ENCODE measurements at places on chromosomes 3 and 15.
A peak's percentile ranks its signal among the peaks of the same experiment; 100 is the strongest.

- no peak for DNase-seq
- H3K4me3 ChIP-seq = no peak overlapping the region
- H3K4me1 ChIP-seq = no peaks in the 10 kb centered on the region
- no peak overlapping the region for H3K27ac ChIP-seq
- H3K27me3 ChIP-seq = no peaks in the 10 kb centered on the region
Observed at GRCh38 chr3:99167071-99167470, 265.6 kb upstream of the DCBLD2 start.

GRCh38 chr3:184228376-184229137, 828 bp upstream of the VWA5B2 start:
- no peak overlapping the region for H3K27ac ChIP-seq
- no peaks in the 10 kb centered on the region for H3K4me1 ChIP-seq
- peak; percentile 56 for DNase-seq
- peaks cover 91% of the 10 kb centered on the region for H3K27me3 ChIP-seq
- H3K36me3 ChIP-seq = no peaks in the 10 kb centered on the region
- no peak overlapping the region for H3K4me3 ChIP-seq

GRCh38 chr3:33831053-33831452, 32.6 kb downstream of the PDCD6IP start:
- no peak overlapping the region for H3K27ac ChIP-seq
- no peaks in the 10 kb centered on the region for H3K27me3 ChIP-seq
- no peak for DNase-seq
- no peaks in the 10 kb centered on the region for H3K4me1 ChIP-seq
- no peak overlapping the region for H3K4me3 ChIP-seq

GRCh38 chr3:62187022-62187431, 186.3 kb downstream of the FEZF2 start:
- H3K4me3 ChIP-seq = no peak overlapping the region
- H3K36me3 ChIP-seq = peaks cover 13% of the 10 kb centered on the region
- peak; percentile 67 for DNase-seq
- H3K27ac ChIP-seq = no peak overlapping the region

DNA sequence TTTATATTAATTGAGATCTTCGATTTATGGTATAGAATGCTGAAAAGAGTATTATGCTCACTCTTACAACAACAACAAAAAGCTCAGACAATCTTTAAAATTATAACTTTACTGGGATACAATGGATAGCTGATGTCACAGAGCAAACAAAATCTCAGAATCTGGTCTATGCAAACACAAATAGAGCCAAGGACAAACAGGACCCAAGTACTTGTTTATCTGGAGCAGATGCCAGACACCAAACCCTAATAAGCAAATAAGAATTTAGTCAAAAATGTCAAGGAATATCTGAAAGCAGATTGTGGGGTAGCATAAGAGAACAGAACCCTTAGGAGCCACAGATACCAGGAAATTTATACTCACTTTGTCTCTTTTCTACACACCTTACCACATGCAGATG, 302.2 kb downstream of the CGGBP1 start:
- no peak overlapping the region for H3K4me3 ChIP-seq
- DNase-seq = no peak
- H3K4me1 ChIP-seq = no peaks in the 10 kb centered on the region
- no peaks in the 10 kb centered on the region for H3K36me3 ChIP-seq
- no peaks in the 10 kb centered on the region for H3K27me3 ChIP-seq
- no peak overlapping the region for H3K27ac ChIP-seq

- no peaks in the 10 kb centered on the region for H3K36me3 ChIP-seq
- H3K27ac ChIP-seq = no peak overlapping the region
- no peak overlapping the region for H3K4me3 ChIP-seq
- peak; percentile 89 for DNase-seq
- H3K4me1 ChIP-seq = no peaks in the 10 kb centered on the region
- no peaks in the 10 kb centered on the region for H3K27me3 ChIP-seq
Observed at GRCh38 chr3:87145553-87145952, 81.6 kb upstream of the CHMP2B start.

DNA sequence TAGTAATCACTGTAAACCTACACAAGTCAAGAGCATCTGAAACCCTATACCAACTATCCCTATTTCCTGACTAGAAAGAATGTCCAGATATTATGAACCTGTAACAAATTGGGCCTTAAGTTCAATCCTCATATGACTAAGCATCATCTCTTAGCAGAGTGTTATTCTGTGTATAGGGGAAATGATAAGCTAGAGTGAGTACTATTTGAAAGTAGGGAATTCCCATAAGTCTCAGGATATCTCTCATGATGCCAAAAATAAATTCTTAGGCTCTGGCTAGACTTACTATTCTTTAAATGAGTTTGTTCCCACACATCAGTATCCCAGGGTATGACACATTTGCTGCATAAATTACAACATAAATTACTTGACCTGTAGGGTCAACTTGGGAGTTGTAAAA, 15.3 kb downstream of the MRPL47 start:
- no peak overlapping the region for H3K4me3 ChIP-seq
- H3K4me1 ChIP-seq = peaks cover 10% of the 10 kb centered on the region
- no peak for DNase-seq
- H3K27ac ChIP-seq = no peak overlapping the region

GRCh38 chr3:78937475-78937874, 830.3 kb downstream of the ROBO1 start:
- H3K27ac ChIP-seq = no peak overlapping the region
- no peaks in the 10 kb centered on the region for H3K4me1 ChIP-seq
- no peak for DNase-seq
- H3K27me3 ChIP-seq = no peaks in the 10 kb centered on the region
- H3K4me3 ChIP-seq = no peak overlapping the region

GRCh38 chr3:146505516-146505915, 36.2 kb upstream of the PLSCR2 start:
- H3K27me3 ChIP-seq = no peaks in the 10 kb centered on the region
- DNase-seq = no peak
- H3K4me3 ChIP-seq = no peak overlapping the region
- H3K27ac ChIP-seq = no peak overlapping the region
- H3K4me1 ChIP-seq = peaks cover 14% of the 10 kb centered on the region
- no peaks in the 10 kb centered on the region for H3K36me3 ChIP-seq

GRCh38 chr3:129116482-129116946, 5.1 kb downstream of the RAB43 start:
- DNase-seq = peak; percentile 64
- H3K36me3 ChIP-seq = peaks cover 20% of the 10 kb centered on the region
- H3K4me3 ChIP-seq = peak overlapping the region; percentile 62
- H3K4me1 ChIP-seq = peaks cover 18% of the 10 kb centered on the region
- H3K27me3 ChIP-seq = no peaks in the 10 kb centered on the region
- H3K27ac ChIP-seq = no peak overlapping the region

GRCh38 chr15:94290730-94291129, 59.4 kb downstream of the MCTP2 start:
- H3K4me3 ChIP-seq = no peak overlapping the region
- H3K36me3 ChIP-seq = no peaks in the 10 kb centered on the region
- no peaks in the 10 kb centered on the region for H3K27me3 ChIP-seq

DNA sequence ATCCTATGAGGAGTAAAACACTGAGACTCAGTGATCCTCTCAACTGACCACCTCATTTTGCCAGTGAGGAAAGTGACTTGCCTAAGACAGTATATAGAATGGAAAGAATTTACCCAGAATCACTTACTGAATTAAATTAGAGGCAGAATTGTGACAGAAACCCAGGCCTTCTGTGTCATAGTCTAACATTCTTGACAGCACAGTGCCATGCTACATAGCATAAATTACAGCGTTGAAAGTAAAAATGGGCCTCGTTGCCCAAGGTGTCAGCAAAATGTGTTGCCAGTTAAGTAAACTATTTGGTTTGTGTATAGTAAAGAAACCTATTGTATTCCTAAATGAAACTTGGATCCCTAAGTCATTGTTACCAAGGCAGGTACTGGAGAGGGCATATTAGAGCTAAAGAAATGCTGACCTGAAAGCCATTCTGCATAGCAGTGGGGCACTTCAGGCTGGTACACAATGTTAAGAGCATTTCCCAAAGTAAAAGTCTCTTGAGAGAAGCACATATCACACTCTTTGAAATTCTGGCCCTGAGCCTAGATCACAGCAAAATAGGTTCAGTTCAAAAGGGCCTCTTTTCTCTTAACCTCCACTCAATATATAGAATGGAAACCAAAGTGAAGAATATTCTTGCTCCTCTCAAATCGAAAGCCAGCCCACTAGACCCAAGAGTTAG, 53.8 kb downstream of the HMG20A start:
- peaks cover 64% of the 10 kb centered on the region for H3K36me3 ChIP-seq
- no peak overlapping the region for H3K4me3 ChIP-seq
- no peak for DNase-seq
- H3K27me3 ChIP-seq = no peaks in the 10 kb centered on the region

GRCh38 chr3:102026656-102027055, 177.3 kb downstream of the NFKBIZ start:
- DNase-seq = no peak
- peaks cover 47% of the 10 kb centered on the region for H3K27me3 ChIP-seq
- no peak overlapping the region for H3K27ac ChIP-seq
- H3K4me1 ChIP-seq = no peaks in the 10 kb centered on the region
- no peak overlapping the region for H3K4me3 ChIP-seq

GRCh38 chr3:48068886-48069285, 52.7 kb upstream of the MAP4 start:
- no peak for DNase-seq
- H3K4me3 ChIP-seq = no peak overlapping the region
- no peak overlapping the region for H3K27ac ChIP-seq
- no peaks in the 10 kb centered on the region for H3K4me1 ChIP-seq
- peaks cover 39% of the 10 kb centered on the region for H3K36me3 ChIP-seq

- no peaks in the 10 kb centered on the region for H3K27me3 ChIP-seq
- H3K4me1 ChIP-seq = no peaks in the 10 kb centered on the region
- no peak overlapping the region for H3K27ac ChIP-seq
- H3K36me3 ChIP-seq = peaks cover 54% of the 10 kb centered on the region
- DNase-seq = no peak
Observed at GRCh38 chr15:43774062-43774461, 2.7 kb downstream of the ELL3 start.

DNA sequence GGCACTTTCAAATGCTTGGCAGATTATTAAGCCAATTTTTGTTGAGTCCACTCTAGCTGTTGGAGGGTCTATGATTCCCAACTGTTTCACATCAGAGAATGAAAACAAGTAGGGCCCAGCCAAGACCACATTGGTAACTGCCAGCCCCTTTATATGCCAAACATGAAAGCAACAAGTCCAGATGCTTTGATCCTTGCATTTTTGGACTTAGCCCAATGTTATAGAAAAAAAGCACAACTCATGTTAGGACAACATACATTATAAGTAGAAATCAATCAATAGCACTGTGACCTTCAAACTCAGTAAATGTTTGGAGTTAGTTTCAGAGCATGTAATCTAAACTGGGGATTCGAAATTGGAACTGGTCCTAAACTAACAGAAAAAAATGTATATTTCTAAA, 674.7 kb downstream of the MECOM start:
- no peaks in the 10 kb centered on the region for H3K4me1 ChIP-seq
- H3K36me3 ChIP-seq = no peaks in the 10 kb centered on the region
- H3K27me3 ChIP-seq = no peaks in the 10 kb centered on the region

DNA sequence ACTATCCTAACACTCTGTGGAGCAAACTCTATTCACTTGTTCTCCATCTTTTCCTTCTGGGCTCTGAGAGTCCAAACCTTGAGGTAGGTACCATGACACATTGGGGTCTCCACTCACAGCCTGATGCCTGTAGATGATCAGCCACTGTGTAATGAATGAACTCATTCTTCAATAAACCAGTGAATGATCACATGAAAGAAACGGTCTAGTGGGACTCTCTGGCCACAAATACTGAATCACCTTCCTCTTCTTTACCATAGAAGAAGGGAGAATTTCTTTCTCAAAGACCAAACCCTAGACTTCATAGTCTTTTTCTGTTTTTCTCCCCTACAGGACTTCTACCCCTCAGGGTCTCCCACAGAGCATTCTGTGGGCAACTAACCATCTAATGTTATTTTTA, 20.5 kb upstream of the ABHD2 start:
- H3K27me3 ChIP-seq = no peaks in the 10 kb centered on the region
- H3K4me3 ChIP-seq = no peak overlapping the region
- no peak for DNase-seq
- H3K36me3 ChIP-seq = no peaks in the 10 kb centered on the region
- no peaks in the 10 kb centered on the region for H3K4me1 ChIP-seq

GRCh38 chr3:97838393-97838792, 16.6 kb downstream of the CRYBG3 start:
- H3K4me3 ChIP-seq = no peak overlapping the region
- no peak for DNase-seq
- H3K27ac ChIP-seq = no peak overlapping the region
- H3K27me3 ChIP-seq = no peaks in the 10 kb centered on the region
- H3K36me3 ChIP-seq = no peaks in the 10 kb centered on the region

DNA sequence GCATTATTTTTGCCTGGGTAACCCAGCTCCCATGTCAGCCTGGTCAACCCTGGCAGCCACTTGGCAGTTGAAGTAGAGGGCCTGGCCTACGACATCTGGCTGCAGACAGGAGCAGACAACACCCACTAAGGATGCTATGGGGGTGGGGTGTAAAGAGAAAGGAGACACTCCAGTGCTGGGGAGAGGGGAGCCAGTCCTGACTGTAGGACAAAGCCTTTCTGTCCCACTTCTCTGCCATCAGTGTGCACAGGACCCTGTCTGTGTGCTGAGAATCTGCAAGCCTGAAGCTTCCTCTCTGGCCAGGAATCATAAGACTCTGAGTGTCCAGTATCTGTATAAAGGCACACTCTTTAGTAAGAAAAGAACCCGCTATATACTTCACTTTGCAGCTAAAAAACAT, 96.3 kb upstream of the CHRM5 start:
- no peaks in the 10 kb centered on the region for H3K27me3 ChIP-seq
- peaks cover 3% of the 10 kb centered on the region for H3K36me3 ChIP-seq
- peaks cover 3% of the 10 kb centered on the region for H3K4me1 ChIP-seq

DNA sequence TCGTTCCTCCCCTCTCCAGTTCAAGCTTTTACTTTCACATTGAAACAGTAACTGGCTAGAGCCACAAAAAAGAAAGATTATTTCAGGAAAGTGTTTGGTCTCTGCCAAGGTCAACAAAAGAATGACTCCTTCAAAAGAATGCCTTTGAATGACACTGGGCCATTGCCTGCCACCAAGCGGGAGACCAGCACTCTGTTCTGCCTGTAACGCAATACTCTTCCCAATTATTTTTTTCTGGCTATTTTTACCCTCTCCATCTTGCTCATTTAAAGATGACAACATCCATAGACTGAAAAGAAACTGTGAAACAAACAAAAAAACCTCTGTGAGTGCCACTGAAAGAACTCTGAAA, 37.3 kb downstream of the EHHADH start:
- H3K27me3 ChIP-seq = no peaks in the 10 kb centered on the region
- H3K4me3 ChIP-seq = no peak overlapping the region
- peak; percentile 60 for DNase-seq
- H3K36me3 ChIP-seq = peaks cover 24% of the 10 kb centered on the region

DNA sequence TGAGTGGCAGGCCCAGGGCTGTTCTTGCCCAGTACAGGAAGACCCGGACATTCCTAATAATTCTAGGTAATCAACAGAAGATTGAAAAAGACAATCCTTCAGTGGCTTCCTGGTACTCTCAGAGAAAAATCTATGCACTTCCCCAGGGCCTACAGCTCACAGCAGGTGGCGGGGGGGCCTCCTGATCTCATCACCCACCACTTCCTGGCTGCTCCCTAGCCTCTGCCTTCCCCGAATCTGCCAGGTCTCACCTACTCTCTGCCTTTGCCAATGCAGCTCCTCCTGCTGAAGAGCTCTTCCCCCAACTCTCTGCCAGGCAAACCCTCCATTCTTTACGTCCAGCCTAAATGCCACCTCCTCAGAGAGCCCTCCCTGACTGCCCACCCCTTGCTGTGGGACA, 37.5 kb downstream of the EHD4 start:
- no peak overlapping the region for H3K27ac ChIP-seq
- peak; percentile 80 for DNase-seq
- H3K36me3 ChIP-seq = peaks cover 27% of the 10 kb centered on the region
- peaks cover 4% of the 10 kb centered on the region for H3K4me1 ChIP-seq
- no peaks in the 10 kb centered on the region for H3K27me3 ChIP-seq
- no peak overlapping the region for H3K4me3 ChIP-seq

All from endodermal cell (in vitro differentiated cells).